MCF 10A (cell line): ENCODE measurements at places on chromosomes 6 and 20.

DNA sequence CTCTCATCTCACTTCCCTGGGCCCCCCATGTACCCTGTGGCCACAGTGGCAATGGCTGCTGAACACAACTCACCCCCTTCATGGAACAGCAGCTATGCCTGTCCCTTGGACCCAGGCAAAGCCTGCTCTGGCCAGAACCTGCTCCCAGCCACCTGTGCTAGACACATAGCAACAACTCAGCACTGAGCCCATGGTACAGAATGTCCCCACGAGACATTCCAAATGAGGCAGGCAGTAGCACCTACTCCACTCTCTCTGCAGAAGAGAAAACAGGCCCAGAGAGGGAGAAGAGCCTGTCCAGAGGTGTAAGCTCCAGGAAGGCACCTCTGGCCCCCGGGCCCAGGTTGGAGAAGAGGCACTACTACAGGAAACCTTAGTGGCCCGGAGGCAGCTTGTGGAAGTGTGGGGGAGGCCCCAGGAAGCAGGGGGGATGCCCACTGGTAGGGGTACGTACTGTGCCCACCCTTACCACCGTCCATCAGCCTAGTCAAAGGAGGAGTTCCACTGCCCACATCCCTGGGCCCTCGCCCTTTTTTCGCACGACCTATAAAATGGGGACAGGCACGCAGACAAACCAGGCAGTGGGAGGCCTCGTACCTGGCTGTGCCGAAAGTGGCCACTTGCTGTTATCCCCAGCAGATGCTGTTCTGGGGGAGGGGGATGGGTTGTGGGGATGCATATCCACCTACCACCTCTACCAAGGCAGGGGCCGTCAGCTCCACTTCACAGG, 97.2 kb downstream of the ASXL1 start:
- H3K4me3 ChIP-seq, result no peak overlapping the region
- H3K27ac ChIP-seq, result no peak overlapping the region
- H3K27me3 ChIP-seq, result no peaks in the 10 kb centered on the region
- no peaks in the 10 kb centered on the region for H3K4me1 ChIP-seq
- no peak for DNase-seq

GRCh38 chr6:42572523-42572922, 8.7 kb downstream of the UBR2 start:
- H3K4me1 ChIP-seq, result peaks cover 15% of the 10 kb centered on the region
- no peak for DNase-seq
- peaks cover 46% of the 10 kb centered on the region for H3K36me3 ChIP-seq
- no peak overlapping the region for H3K4me3 ChIP-seq
- H3K27me3 ChIP-seq, result no peaks in the 10 kb centered on the region

DNA sequence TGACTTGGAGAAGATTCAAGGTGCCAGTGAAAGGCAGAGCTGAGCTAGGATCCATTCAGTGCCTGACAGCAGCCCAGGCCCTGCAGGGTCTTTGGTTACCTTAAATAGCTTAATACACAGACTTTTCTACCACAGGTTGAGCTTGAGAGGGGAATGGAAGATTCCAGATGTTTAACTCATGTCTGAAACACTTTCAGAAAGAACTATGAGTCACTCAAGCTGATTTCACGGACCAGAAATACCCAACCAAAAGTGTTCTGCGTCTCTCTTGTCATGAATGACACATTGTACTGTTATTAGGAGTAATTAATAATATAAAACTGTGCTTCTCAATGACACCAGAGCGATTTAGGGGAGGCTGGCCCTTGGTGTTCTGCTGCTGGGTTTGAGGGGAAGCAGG, 6.4 kb upstream of the PMEPA1 start:
- peak overlapping the region; percentile 78 for H3K27ac ChIP-seq
- DNase-seq, result peak; percentile 41
- H3K4me3 ChIP-seq, result no peak overlapping the region
- H3K4me1 ChIP-seq, result peaks cover 50% of the 10 kb centered on the region
- H3K27me3 ChIP-seq, result no peaks in the 10 kb centered on the region

DNA sequence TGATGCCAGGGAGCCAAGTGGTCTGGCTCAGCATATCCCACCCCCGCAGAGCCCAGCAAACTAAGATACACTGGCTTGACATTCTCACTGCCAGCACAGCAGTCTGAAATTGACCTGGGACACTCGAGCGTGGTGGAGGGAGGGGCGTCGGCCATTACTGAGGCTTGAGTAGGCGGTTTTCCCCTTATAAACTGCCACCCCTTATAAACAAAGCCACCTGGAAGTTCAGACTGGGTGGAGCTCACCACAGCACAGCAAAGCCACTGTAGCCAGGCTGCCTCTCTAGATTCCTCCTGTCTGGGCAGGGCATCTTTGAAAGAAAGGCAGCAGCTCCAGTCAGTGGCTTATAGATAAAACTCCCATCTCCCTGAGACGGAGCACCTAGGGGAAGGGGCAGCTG, 19.4 kb downstream of the TINAG start:
- H3K36me3 ChIP-seq, result no peaks in the 10 kb centered on the region
- no peak for DNase-seq
- no peak overlapping the region for H3K4me3 ChIP-seq
- H3K27ac ChIP-seq, result no peak overlapping the region

- H3K4me3 ChIP-seq, result no peak overlapping the region
- no peaks in the 10 kb centered on the region for H3K36me3 ChIP-seq
- H3K4me1 ChIP-seq, result peaks cover 30% of the 10 kb centered on the region
- DNase-seq, result peak; percentile 58
These were observed 190.3 kb upstream of the TAB2 start for GRCh38 chr6:149127212-149127611.

DNA sequence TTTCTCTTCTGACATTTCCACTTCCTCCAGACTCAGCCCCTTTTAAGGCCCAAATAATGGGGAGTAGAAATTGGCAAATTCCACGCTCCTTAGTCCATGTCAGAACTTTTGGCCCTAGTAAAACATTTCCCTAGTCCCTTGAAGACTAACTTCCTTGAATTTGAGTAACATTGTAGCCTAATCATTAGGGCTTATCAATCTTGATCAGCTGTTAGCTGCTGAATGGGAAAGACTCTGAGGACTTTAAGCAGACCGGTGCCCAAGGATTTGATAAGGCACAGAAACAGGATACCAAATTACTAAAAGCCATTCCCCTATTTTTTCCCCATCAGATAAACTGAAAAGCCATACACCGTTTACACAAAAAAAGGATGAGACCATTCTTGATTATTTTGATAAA, 37.0 kb upstream of the ECI2 start:
- no peak overlapping the region for H3K27ac ChIP-seq
- H3K4me3 ChIP-seq, result no peak overlapping the region
- DNase-seq, result no peak
- H3K4me1 ChIP-seq, result no peaks in the 10 kb centered on the region
- no peaks in the 10 kb centered on the region for H3K36me3 ChIP-seq
- no peaks in the 10 kb centered on the region for H3K27me3 ChIP-seq

GRCh38 chr6:49980898-49981297, 11.5 kb upstream of the DEFB113 start:
- peak; percentile 16 for DNase-seq
- no peaks in the 10 kb centered on the region for H3K27me3 ChIP-seq
- no peak overlapping the region for H3K4me3 ChIP-seq

- H3K27ac ChIP-seq, result peak overlapping the region; percentile 31
- peaks cover 12% of the 10 kb centered on the region for H3K36me3 ChIP-seq
- no peak overlapping the region for H3K4me3 ChIP-seq
These were observed 18.7 kb downstream of the KIF25 start for GRCh38 chr6:168016176-168016620.

DNA sequence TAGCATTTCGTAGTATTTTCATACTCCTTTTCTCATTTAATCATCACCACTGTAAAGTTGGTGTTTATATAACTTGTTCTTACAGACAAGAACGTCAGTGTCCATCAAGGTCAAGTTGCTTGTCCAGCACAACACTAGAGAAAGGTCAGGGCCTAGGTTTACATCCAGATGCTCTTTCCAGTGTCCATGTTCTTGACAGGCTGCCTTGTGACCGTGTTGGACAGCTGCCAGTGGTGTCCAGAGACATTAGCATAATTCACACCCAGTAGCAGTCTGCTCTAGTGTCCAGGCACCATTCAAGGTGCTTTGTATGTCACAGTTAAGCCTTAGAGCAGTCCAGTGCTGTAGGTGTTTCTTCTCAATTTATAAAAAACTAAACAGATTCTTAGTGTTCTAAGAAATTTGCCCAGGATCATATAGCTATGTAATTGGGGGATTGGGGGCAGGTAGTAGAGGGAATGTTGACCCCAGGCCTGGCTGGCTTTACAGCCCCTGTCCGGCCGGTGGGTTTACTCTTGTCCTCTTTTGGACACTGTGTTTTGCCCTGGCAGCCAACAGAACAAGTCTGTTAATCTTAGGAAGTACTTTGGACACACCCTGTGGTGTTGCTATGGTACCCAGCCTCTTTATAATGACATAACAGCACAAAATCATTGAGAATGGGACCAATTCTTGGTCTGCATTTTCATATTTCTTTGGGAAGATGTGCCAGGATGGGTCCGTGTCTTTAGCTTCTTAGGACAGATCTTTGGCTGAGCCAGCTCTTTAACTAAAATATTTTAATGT, 8.0 kb downstream of the STK35 start:
- H3K27ac ChIP-seq, result peak overlapping the region; percentile 10
- no peaks in the 10 kb centered on the region for H3K27me3 ChIP-seq
- H3K4me3 ChIP-seq, result peak overlapping the region; percentile 0
- peaks cover 48% of the 10 kb centered on the region for H3K4me1 ChIP-seq

DNA sequence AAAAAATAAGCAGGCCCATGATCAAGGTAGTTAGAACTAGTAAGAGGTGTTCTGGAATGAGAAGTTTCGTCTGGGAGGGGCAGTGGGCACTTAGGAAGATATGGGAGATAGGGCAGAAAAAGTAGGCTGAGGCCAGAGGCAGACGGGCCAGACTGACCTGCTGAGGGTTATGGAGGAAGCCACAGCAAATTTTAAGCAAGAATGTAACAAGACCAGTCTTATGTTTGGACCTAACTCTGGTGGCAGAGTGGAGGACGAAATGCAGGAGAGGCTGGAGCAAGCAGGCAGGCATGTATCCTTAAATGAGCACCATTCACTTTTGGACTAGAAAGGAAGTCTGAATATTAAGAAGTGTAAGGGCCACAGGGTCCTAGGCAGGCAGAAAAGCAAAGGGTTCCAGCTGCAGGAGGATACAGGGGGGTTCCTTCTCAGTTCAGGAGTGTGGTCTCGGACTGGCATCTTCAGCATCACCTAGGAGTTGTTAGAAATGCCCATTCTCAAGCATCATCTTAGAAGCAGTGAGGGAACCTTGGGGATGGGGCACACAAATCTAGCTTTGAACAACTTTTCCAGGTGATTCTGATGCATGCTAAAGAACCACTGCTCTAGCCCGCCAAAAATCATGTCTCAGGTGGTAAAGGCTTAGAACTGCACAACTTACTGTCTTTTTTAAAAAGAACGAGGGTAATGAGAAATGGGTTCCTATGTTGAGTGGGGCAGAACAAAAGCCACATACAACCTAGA, 1.7 kb upstream of the DSTN start:
- no peaks in the 10 kb centered on the region for H3K27me3 ChIP-seq
- peaks cover 35% of the 10 kb centered on the region for H3K4me1 ChIP-seq
- H3K4me3 ChIP-seq, result peak overlapping the region; percentile 94
- peaks cover 14% of the 10 kb centered on the region for H3K36me3 ChIP-seq
- peak overlapping the region; percentile 99 for H3K27ac ChIP-seq

DNA sequence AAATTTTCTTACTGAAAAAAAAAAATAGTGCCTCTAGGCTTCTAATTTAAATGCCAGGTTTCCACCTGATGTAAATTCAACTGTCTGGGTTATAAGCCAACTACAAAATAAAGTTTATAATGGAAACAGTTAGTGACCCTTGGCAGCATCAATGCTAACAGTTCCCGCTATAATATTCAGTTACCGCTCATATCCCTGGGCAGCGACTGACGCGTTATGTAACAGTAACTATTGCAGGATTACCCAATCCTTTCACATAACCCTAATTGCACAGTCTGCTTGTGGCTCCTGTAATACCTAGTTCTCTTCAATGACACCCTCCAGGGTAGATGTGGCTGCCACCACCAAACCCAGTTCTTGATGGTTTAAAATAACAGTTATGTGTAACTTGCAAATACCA, 208.6 kb downstream of the MOXD1 start:
- no peak overlapping the region for H3K27ac ChIP-seq
- no peak for DNase-seq
- H3K4me1 ChIP-seq, result peaks cover 15% of the 10 kb centered on the region
- H3K36me3 ChIP-seq, result no peaks in the 10 kb centered on the region

GRCh38 chr20:36792422-36792821, 18.9 kb upstream of the DSN1 start:
- DNase-seq, result peak; percentile 36
- H3K27ac ChIP-seq, result no peak overlapping the region
- no peaks in the 10 kb centered on the region for H3K27me3 ChIP-seq
- H3K4me1 ChIP-seq, result no peaks in the 10 kb centered on the region
- H3K4me3 ChIP-seq, result no peak overlapping the region

- H3K4me3 ChIP-seq, result no peak overlapping the region
- peaks cover 96% of the 10 kb centered on the region for H3K27me3 ChIP-seq
- no peaks in the 10 kb centered on the region for H3K4me1 ChIP-seq
- no peaks in the 10 kb centered on the region for H3K36me3 ChIP-seq
These were observed 59.2 kb upstream of the POU3F2 start for GRCh38 chr6:98775205-98775604.

DNA sequence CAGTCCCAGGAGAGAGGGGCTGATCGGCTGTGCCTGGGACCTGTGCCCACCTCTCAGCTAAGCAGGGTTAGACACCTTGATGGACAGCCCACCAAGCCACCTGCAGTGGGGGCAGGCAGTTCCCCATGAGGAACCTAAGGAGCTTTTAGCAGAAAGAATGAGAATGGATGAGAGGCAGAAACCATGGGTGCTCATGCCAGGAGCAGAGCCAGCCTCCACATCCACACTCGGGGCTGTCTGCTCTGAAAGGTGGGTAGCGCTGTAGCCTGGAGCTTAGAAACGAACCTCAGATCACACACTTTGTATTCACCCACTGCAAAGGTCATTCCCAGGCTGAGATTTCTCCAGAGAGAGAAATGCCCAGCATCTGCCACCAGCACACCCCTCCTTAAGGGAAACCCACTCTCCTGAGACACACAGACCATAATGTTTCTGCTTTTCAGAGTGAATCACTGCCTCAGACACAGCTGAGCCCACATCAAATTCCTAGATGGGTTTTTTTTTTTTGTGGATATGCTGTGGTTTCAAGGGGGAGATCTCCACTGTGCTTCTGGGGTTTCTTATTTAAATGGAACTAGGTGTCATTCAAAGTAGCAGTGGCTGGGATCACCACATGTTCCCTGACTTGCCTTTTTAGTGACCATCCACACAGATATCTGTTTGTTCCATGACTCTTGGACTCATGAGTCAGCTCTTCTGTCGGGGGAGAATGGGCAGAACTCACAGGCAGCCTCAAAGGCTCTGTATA, 218.9 kb downstream of the EYA2 start:
- no peak overlapping the region for H3K4me3 ChIP-seq
- H3K4me1 ChIP-seq, result no peaks in the 10 kb centered on the region
- H3K36me3 ChIP-seq, result no peaks in the 10 kb centered on the region
- no peaks in the 10 kb centered on the region for H3K27me3 ChIP-seq
- DNase-seq, result no peak

GRCh38 chr20:54356801-54357200, 118.6 kb upstream of the DOK5 start:
- no peak overlapping the region for H3K4me3 ChIP-seq
- H3K27ac ChIP-seq, result no peak overlapping the region
- H3K36me3 ChIP-seq, result no peaks in the 10 kb centered on the region
- peaks cover 12% of the 10 kb centered on the region for H3K4me1 ChIP-seq

- no peaks in the 10 kb centered on the region for H3K4me1 ChIP-seq
- DNase-seq, result no peak
- H3K36me3 ChIP-seq, result no peaks in the 10 kb centered on the region
- H3K27me3 ChIP-seq, result peaks cover 85% of the 10 kb centered on the region
These were observed 42.6 kb downstream of the TSBP1 start for GRCh38 chr6:32329141-32329540.
